Stimulated activated CD8-positive, alpha-beta memory T cell treated with anti-CD3 and anti-CD28 coated beads, Interleukin-15, amount 100 ng/mL, for 1 hour (primary cell): ENCODE measurements at places on chromosomes 5 and 9.

GRCh38 chr5:141223112-141223783 is at the start of gene PCDHB14:
Gene PCDHB14 (plus strand): TSS chr5:141223343. CDS start chr5:141223506, 163 bp downstream.
- no peak for DNase-seq

GRCh38 chr5:68428231-68428811 is 212.8 kb downstream of the PIK3R1 start:
- DNase-seq = no peak

DNA sequence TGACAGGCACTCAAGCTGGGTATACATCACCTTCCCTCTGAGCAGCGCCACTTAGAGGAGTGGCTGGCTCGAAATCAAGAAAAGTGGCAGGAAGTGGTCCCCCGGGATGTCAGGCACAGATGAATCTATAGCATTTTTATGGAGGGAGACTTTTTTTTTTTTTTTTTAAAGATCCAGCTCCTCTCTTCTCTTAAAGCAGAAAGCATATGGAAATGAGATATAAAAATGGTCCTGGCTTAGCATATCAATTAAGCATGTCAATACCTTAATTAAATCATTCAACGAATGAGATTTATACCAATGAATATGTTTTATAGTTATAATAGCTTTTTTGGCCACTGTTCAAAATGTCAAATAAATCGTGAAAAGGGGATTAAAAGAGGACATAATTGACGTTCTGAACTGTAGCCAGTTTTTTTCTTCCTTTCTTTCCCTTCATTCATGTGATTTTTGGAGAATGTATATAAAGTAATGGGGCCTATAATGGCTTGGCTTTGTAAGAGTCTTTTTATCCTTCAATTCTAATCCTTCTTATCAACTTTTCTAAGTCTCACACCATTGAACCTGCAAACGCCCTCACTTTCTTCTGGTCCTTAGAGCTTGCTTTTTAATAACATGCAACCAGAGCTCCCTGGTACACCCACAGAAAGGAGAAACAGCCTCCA is 319.2 kb upstream of the PANK3 start:
- DNase-seq = no peak

GRCh38 chr9:130225071-130225470 is 40.5 kb upstream of the HMCN2 start:
- DNase-seq = no peak

DNA sequence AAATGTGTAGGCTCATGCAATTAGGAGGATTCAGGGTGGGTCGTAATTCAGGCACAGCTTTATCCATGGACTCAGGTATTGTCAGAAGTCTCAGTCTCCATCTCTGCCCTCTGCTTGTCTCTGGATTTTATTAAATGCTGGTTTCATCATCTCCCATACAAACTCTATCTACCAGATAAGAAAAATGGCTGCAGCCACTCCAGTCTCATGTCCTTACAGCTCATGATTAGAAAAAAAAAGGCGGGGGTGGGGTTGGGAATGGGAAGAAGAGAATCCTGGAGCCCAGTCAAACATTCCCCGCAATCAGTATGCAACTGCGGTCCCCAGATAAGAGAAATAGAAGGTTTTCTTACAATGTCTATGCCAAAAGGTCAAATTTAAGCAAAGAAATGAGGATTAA is 7.6 kb upstream of the FBXO38 start:
- DNase-seq = no peak

DNA sequence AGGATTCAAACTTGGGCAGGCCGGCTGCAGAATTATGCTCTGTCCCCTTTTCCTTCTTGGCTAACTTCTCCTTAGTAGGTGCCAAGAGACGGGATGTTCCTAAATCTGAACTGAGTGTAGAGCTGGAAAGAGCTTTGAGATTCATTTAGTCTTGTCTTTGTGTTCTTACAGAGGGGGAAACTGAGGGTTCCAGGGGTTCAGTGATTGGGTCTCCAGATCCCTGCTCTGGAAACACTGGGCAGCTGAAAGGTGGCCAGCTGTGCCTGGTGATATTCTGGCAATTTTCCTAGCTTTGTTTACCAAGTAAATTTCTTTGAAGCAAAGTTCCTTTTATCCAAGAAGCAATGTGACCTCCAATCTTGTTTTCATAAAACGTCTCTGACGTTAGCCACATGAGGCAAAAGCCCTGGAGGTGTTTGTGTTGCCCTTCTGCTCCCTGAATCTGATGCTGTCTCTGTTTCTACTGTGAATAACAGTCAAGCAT is 288.7 kb downstream of the ZSWIM6 start:
- DNase-seq = no peak

DNA sequence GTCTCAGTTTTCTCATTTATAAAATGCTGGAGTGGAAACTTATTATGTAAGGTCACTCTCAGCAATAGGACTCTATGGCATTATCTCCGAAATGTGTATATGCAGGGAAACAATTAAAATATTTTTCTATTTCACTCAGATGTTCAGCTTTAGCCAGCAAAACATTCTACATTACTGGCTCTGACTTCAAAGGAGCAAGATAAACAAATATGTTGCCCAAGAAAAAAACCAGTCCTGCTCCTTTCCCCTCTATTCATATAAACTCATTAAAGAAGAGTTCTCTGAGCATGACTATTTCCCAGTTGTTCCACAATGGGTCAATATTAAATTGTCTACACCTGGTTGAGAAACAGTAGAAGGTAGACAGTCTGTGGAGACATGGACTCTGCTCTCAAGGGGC is 155.0 kb downstream of the NPR3 start:
- DNase-seq = no peak

GRCh38 chr9:83511051-83511450 is 27.1 kb downstream of the FRMD3 start:
- DNase-seq = no peak

DNA sequence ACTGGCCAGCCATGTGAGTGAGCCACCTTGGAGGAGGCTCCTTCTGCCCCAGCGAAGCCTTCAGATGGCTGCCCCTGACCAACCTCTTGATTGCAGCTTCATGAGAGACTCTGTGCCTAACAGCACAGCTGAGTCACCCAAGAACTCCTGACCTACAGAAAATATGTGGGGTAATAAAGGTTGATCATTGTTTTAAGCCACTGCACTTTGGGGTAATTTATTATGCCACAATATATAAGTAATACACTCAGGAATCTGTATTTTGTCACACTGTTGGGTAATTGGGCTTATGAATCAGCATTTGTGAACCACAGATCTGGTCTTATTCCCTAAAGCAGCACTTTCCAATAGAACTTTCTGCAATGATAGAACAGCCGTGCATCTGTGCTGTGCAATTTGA is 24.4 kb upstream of the VDAC1 start:
- no peak for DNase-seq

- DNase-seq = no peak
Observed at GRCh38 chr5:149766460-149767280, 36.6 kb downstream of the PPARGC1B start.

DNA sequence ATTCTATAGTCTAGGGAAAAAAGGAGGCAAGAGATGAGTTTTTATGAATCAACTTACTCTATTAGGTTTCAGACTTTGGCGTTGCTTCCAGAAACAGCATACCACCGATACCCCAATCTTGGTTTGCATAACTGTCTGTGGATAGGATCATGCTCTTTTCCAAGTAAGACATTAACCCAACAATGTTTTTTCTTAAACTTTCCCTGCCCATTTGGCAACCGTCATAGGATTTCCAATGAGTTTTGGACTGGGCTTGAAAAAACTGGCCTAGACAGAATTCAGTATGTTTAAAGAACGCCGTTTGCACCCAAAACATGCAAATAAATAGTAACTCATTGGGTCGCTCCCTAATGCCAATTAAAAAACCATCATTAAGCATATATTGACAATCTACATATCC is 106.0 kb downstream of the SMIM23 start:
- no peak for DNase-seq
